Upper lobe of left lung (tissue), 6 donors: ENCODE measurements at places on chromosomes 13 and 19. TPM values are rescaled to one million over a fixed set of nuclear protein-coding genes. Genes with fewer than 3 reads are reported as not detected.

- DNase-seq: no peak
These were observed 10.9 kb upstream of the RB1 start for GRCh38 chr13:48292650-48293049.

GRCh38 chr19:35379992-35380391 is 9.1 kb downstream of the GPR42 start:
- no peak for DNase-seq

GRCh38 chr19:50722201-50723013 is 757 bp upstream of the CLEC11A start:
- no peak for DNase-seq

GRCh38 chr13:28035146-28035782 is 46.8 kb upstream of the URAD start:
- DNase-seq: peak; percentile 39

DNA sequence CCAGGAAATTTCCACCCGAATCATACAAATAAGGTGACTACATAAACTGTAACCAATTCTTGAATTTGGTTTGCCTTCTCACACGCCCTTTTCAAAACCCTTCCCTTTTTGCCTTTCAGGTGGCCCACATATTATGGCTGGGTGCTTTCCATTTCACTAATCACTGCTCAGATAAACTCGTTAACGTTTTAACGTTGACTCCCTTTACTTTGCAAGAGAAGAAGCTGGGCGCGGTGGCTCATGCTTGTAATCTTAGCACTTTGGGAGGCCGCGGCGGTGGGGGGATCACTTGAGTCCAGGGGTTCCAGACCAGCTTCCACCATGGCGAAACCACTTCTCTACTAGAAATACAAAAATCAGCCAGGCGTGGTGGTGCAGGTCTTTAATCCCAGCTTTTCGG is 19.8 kb upstream of the ZNF91 start:
- DNase-seq: no peak

- no peak for DNase-seq
These were observed 431.8 kb upstream of the SGCG start for GRCh38 chr13:22748866-22749577.

The SRRM5 gene
- 0.30 TPM for total RNA-seq

DNA sequence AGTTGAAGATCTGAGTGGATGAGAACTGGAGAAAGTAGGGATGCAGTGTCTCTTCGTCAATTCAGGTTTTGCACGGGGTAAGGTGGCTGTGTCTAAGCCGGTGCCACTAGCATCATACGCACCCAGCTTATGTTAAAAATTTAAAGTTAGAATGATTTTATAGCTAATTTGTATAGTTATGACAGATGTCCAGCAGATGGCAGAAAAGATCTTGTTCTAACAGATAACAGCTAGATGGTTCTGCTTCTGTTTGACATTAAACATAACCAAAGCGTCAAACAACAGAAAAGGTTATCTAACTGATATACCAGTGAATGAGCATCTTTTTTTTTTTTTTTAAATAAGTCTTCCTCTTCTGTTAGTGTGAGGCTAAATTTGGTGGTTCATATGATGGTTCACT is 18.8 kb upstream of the EDDM13 start:
- DNase-seq: no peak

DNA sequence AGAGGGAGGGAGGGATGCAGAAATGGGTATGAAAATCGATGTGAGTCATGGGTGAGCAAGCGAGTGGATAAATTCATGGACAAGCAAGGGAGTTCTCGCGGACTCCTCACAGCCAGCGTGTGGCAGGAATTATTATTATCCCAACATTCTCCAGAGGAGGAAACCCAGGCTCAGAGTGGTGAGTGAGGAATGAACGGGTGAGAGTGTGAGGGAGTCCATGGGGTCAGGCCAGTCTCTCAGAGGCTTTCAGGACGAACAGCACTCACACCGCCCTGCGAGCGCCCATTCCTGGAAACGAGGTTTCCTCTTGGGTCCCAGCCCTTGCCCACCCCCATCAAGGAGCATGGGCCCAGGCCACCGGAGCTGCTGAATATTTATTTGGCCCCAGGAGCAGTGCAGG is 6.3 kb upstream of the DNAAF3 start:
- no peak for DNase-seq

- DNase-seq: no peak
These were observed 9.0 kb downstream of the FPR3 start for GRCh38 chr19:51803967-51804366.

GRCh38 chr13:48600374-48601364 is 53.1 kb upstream of the CYSLTR2 start:
- DNase-seq: no peak

The CYP2A6 gene
- total RNA-seq: 2.9 TPM

DNA sequence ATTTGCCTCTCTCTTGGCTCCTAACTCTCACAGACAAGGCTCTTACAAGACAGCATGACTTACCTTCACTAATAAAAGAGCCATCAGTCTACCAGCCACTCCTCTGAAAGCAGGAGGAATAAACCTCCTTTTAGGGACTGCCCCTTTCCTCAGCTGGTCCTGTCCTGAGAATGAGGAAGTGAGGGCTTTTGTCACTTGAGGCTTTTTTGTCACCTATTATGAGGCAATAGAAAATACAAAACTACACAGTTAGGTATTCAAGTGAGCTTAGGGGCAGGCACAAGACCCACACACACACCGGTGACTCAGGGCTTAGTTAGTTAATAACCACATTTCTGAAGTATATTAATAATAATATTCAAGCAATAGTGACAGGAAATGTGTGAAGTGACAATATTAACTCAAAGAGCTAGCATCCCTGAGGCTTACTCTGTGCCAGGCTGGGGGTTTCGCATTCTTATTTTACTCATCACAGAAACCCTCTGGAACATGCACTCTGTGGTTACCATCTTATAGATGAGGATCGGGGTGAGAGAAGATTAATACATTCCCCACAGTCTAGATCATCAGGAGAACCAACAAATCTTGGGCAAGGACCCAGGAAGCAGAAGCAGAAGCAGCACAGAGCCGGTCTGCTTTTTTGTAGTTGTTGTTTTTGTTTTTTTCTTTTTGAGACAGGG is 379.9 kb downstream of the LIG4 start:
- DNase-seq: no peak

DNA sequence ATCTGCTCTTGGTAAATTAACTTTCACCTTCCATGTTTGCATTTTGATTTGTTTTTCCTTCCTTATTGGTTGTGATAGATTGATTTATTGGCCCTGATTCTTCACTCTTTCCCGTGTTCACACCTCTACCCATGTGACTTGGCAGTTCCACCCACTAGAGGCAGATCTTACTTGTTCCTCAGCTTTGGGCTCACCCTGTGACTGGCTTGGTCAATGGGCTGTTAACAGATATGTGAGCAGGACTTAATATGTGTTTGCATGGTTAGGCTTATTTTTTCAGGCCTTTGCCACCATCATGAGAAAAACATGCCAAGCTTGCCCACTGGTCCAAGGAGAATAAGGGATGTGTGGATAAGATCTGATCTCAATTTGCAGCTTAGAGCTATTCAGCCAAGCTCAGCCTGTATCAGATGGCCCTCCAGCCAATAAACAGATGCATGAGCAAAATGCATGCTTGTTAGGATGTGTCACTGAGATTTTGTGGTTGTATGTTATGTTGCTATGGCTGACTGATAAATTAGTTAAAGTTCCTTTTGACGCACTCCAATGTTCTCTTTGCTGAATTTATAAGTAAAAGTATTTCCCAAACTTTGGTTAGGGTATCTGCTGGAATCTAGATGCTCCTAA is 48.0 kb downstream of the RGCC start:
- no peak for DNase-seq

DNA sequence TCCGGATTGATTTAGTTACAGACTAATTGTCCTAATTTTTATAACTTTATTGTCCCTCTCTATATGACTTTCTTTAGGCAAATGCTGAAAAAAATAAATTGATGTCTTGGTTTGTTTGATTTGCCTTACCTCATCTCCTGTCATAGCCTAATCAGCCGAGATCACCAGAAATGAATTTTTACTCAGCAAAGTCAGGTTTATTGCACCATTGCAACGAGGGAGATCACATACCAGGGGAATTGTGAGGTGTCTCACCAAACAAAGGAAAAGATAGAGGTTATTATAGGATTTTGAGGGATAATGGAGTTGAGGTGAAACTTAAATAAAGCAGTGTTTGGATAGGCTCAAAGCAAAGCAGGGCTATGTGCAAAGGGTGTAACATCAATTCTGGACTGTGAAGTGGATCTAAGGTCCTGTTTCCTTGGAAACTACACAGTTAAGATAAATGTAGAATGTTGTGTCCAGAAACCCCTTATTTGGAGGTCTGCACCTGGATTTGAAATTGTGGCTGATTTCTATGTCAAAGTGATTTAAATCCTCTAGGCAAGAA is 372.6 kb downstream of the OXGR1 start:
- no peak for DNase-seq

DNA sequence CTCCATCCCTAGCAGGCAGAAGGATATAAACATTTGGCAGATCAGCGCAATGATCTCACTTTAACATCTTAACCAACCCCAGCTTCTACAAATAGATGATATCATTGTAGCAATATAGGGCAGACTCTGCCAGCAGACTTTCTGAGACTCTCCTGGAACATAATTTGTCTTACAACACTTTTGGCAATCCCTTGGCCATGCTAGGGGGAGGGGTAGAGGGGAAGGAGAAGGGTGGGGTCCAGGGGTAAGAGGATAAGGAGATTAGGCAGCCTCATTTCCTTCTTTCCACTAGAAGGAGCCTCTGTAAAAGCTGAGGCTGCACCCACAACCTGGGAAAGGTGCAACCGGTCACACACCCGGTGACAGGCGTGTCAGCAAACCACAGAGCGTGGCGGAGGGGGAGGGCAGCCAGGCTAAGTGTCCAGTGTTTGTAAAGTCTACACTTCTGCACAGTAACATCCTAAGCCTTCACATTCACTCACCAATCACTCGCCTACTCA is 8.7 kb upstream of the UBAC2 start:
- DNase-seq: peak; percentile 39

DNA sequence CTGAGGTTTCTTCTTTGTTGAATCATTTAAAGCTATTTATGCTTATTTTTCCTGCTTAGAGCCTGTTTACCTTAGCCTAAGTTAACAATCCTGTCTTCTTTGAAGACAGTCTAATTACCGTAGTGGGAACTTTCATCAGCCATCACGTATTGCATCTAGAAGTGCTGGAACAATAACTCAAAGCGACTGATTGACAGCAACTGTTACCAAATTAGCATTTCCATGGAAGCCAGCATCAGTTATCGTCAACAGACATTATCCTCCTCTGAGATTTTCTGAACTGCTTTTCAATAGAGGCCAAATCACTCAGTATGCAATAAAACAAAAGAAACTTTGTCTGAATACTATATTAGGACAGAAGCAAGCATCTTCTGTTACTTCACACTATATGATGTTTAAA is 433.3 kb upstream of the SLITRK1 start:
- no peak for DNase-seq

GRCh38 chr13:30276178-30276577 is 31.2 kb downstream of the KATNAL1 start:
- no peak for DNase-seq

The CD209 gene
- total RNA-seq: 0.61 TPM

The ZNF20 gene
- 1.9 TPM for total RNA-seq

DNA sequence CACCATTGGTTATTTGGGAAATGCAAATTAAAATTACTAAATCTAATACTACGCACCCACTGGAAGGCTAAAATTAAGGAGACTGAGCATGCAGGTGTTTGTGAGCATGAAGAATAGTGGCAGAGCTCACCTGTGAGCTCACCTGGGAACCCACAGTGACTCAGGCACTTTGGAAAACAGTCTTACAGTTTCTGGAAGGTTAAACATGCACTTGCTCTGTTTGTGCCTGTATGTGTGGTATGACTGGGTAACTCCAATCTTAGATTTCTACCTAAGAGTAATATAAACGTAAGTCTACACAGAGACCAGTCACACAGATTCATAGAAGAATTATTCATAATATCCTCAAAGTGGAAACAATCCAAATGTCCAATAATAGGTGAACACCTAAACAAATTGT is 318.8 kb downstream of the ATP8A2 start:
- DNase-seq: no peak

GRCh38 chr19:54428323-54429175 is 13.3 kb downstream of the TTYH1 start:
- DNase-seq: no peak

DNA sequence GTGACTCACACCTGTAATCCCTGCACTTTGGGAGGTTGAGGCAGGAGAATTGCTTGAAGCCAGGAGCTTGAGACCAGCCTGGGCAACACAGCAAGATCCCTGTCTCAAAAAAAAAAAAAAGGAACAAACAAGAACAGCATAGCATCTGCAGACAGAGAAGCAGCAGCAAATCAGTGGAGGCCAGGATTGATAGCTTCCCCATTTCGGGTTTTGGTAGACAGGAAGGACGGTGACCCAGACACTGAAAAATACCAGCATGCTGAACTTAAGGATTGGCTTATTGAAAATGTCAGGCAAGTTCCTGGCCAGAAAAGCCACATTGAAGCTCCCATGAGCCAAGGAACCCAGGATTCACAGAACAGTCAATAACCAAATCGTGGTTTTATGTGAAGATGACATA is 3.0 kb downstream of the ZNF490 start:
- DNase-seq: no peak

The SIGLEC6 gene
- 7.9 TPM for total RNA-seq

DNA sequence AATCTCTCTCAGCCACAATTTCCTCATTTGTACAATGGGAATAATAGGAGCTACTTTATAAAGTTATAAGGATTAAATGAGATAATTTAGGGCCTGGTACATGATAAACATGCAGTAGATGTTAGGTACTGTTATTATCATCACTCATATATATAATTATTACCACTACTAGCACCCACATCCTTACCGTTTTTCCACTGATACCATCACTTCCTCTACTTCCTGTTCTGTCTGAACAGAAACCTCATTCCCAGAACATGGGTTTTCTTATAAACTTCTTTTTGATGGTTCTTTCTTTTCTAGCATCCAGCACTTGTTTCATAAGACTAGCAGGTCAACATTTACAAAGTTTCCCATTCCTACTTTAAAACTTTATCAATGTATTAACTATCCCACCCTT is 6.3 kb downstream of the CDADC1 start:
- no peak for DNase-seq

The S1PR4 gene
- 31.4 TPM for total RNA-seq

DNA sequence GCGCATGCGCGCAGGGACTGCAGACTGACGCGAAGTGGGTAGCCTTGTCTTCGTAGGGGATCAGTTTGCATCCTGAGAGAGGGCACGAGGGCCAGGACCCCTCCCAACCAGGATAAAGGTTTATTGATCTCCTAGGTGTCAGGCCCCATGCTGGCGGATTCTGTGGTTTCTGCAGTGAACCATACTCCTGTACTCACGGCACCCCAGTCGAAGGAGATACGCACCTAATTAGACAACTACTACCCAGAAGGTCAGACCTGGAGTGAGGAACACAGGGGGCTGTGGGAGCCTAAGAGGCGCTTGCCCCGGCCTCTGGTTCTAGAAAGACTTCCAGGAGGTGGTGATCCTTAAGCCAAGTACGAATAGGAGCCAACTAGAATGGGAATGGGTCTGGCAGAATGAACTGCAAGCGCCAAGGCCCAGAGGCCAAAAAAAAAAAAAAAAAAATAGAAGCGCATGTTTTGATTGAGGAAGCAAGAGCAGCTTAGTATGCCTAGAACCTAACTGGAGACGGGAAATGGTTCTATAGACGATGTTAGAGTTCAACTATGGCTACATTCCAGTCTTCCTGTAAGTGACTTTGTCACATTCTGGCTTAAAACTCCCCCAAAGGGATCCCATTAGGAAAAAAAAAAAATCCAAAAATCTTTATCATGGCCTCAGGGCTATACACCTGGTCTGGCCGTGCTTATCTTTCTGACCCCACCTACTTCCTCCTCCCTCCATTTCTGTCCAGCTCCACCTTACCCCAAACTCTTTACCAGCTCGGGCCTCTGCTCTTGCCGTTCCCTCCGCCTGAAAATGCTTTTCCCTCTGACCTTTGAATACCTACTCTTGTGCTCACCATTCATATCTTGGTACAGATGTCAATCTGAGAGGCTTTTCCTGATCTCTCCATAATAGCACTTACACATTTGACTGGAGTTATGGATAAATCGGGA is 902 bp upstream of the ZNF428 start:
- no peak for DNase-seq
